Hypothalamus (tissue), 51 donors: ENCODE measurements at places on chromosomes 1 and 21.

DNA sequence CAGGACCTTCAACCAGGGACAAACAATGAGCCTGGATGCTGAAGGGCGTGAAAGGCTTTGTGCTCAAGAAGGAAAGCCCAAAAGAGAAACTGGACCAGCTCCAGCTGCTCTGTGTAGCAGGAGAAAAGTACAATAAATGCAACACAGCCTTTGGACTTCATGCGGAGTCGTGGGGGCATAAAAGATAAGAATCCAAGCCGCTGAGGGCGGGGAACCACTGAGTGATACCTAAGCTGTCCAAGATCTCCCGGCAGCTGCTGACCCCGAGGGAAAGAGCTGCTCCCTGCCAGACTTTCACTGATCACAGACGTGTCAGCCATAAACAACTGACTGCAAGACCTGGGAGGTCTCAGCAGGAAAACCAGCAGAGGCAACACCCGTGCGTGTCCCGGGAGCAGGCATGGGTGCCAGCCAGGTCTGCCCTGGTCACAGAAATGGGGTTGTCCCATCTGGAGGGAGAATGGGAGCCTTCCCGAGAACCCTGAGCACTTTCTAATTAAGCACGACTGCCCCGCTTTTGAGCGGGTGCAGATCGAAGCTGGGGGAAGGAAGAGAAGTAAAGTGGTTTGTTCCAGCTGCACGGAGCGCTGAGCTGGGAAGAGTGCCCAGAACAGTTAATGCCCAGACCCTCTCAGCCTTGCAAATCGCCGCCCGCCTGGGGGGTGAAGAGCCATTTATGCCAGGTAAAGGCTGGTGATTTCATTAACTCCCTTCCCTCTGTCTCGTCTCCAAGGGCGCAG, 68.3 kb upstream of the TARDBP start:
- no peak for DNase-seq

GRCh38 chr1:245084551-245084950, 70.2 kb upstream of the KIF26B start:
- DNase-seq: no peak

GRCh38 chr1:150186789-150187559, 37.3 kb downstream of the PLEKHO1 start:
- DNase-seq: no peak

GRCh38 chr1:93676427-93676826, 5.2 kb downstream of the BCAR3 start:
- no peak for DNase-seq

- no peak for DNase-seq
Observed at GRCh38 chr1:63103682-63104081, 218.7 kb upstream of the FOXD3 start.
